SK-N-MC (cell line): ENCODE measurements at places on chromosomes 2 and 18.

- DNase-seq, result no peak
These were observed 132.7 kb upstream of the XPO1 start for GRCh38 chr2:61670591-61671501.

- DNase-seq, result no peak
These were observed 143.5 kb upstream of the ALPP start for GRCh38 chr2:232234922-232235615.

DNA sequence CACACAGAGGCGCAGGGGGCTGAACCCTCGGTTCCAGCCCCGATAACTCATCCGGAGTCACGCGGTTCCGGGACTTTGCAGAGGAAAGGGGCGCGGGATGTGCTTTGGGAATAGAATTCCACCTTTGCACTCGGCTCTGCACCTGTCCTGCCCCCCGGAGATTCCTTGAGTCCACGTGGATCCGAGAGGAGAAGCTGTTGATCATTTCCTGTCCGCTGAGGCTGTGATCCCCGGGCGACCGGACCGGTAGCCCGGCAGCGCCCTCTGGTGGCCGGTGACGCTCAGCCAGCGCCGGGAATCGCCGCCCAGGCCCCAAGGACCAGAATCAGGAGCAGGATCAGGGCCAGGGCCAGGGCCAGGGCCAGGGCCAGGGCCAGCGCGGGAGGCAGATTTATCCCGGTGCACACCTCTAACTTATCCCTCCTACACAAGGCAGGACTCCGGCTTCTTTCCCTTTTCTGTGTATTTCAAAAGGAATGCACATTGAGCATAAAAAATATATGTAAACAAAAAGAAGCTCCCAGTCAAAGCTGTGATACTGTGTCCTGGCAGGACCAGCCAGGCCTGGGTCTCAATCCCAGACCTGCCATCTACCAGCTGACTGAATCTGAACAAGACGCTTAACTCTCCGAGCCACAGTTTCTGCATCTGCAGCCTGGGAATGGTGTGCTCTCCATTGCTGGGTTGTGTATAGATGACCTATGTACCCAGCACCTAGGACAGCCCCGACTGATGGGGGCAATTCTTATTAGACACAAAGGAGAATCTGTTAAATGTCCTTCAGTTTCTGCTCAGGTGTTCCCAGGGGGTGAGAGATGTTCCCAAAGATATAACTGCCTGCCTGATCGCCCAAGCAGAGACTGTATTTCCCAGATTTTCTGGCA lies 8.5 kb upstream of the SPATA3 start:
- no peak for DNase-seq

DNA sequence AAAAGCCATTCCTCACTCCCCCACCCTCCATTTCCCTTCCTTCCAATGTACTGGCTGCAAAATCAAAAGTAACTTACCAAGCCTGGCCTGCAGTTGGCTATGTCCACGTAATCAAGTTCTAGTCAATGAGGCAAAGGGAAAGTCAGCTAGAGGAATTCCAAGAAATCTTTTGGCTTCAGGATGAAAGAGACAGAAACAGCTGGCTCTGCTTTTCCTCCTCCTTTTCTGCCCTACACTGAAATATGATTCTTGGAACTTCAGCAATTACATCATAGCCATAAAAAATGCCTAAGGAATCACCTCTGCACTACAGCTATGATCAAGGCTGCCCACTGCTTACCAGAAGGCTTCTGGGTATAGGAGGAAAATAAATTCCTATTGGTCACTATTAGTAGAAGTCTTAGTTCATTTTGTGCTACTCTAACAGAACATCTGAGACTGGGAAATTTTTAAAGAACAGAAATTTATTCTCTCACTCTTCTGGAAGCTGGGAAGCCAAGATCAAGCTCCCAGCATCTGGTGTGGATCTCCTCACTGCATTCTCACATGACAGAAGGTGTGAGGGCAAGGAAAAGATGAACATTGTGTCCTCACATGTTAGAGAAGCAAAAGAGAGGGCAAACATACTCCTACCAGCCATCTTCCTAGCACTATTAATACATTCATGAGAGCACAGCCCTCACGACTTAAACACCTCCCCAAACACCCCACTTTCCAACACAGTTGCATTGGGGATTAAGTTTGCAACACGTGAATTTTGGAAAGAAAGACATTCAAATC lies 219.9 kb downstream of the TMX3 start:
- DNase-seq, result no peak

DNA sequence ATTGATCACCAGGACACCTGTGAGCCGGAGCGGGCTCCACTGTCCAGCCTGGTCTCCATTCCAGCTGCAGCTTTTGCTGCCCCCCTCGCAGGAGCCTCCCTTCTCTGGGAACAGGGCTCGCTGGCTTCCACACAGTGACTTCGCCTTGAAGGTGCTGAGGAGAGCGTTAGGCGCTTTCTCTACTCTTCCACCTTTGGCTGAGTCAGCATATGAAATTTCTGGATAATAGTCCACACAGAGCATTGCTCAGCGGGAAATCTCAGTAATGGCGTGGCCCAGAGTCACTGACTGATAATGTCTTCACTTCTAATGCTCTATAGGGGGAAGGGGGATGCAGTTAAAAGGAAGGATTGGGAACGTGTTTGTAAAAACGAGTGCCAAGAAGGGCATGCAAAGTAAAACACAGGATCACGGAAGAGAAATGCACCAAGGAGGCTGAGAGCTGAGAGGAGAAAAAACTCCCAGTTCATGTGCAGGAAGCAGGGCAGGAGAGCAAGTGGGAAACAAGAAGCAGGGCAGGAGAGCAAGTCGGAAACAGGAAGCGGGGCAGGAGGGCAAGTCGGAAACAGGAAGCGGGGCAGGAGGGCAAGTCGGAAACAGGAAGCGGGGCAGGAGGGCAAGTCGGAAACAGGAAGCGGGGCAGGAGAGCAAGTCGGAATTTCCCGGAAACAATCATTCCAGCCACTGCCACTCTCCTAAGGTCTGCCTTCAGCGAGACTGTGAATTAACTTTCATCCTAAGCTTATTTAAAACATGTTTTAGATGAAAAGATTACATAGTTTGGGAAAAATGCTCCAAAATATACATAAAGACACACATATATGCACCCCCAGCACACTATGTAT lies 77.7 kb downstream of the MYT1L start:
- DNase-seq, result no peak

GRCh38 chr2:143088388-143088787 lies 40.8 kb upstream of the ARHGAP15 start:
- no peak for DNase-seq

- DNase-seq, result no peak
These were observed 155.4 kb upstream of the FSIP2 start for GRCh38 chr2:185583058-185583816.

- no peak for DNase-seq
These were observed 112.8 kb downstream of the PHLPP1 start for GRCh38 chr18:62828091-62828640.

GRCh38 chr2:202818321-202818720 lies 53.2 kb downstream of the ICA1L start:
- no peak for DNase-seq

GRCh38 chr2:138516030-138516704 lies 14.6 kb downstream of the SPOPL start:
- no peak for DNase-seq

GRCh38 chr2:178910005-178910404 lies 102.8 kb upstream of the TTN start:
- no peak for DNase-seq

DNA sequence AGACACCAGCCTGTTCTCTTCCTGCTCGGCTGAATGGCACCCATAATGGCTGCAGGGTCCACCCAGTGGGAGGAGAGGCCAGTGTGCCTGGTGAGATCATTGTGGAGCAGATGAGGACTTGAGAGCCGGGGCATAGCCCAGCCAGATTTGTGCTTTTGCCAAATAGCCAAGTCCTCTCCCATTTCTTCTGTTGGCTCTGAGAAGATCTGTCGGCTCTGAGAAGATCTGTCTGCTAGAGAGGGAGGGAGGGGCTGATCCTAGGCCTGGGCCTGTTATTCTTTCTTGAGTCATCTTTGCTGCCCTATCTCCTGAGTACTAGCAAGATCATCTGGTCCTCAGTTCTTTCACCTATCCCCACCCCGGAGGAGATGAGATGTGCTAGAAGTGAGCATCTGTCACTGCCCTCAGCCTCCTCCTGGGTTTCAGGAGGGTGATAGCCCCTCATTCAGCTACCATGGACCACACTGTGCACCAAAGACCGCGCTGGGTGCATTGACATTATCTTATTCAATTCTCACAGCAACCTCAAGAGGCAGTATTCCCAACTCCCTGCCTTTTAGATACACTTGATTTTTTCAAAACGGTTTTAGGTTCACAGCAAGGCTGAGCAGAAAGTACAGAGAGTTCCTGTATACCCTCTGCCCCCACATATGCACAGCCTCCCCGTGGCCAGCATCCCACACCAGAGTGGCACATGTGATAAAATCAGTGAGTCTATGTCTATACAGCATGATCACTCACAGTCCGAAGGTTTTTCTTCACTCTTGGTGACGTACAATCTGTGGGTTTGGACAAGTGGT lies 98.6 kb downstream of the CAPN13 start:
- no peak for DNase-seq

DNA sequence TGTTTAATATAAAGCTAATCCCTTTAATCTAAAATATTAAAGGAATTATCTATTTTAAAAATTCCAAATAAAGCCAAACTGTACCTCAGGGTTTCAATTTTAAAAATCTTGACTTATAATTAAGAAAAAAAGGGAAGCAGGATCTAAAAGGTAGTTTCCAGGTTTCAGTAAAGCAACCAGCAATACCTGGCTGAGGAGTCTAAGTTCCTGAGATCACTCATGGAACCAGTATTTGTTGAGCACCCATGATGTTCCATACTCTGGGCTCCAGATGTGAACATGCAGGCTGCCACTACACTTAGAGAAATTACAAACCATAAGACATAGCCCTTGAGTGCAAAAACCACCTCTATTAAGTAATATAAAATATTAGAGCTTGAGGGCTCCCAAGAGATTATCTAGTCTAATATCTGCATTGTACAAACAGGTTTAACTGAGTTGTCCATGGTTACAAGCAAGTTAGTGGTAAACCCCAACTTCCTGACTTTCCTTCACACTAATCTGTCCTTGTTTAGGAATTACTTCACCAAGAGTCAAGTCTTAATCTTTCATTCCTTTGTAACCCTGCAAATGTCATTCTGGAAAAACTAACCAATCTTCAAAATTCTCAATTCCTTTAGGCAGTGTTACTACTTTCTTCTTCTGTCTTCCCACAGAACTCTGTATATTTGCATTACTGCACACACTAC lies 49.2 kb downstream of the CLASP1 start:
- DNase-seq, result no peak

DNA sequence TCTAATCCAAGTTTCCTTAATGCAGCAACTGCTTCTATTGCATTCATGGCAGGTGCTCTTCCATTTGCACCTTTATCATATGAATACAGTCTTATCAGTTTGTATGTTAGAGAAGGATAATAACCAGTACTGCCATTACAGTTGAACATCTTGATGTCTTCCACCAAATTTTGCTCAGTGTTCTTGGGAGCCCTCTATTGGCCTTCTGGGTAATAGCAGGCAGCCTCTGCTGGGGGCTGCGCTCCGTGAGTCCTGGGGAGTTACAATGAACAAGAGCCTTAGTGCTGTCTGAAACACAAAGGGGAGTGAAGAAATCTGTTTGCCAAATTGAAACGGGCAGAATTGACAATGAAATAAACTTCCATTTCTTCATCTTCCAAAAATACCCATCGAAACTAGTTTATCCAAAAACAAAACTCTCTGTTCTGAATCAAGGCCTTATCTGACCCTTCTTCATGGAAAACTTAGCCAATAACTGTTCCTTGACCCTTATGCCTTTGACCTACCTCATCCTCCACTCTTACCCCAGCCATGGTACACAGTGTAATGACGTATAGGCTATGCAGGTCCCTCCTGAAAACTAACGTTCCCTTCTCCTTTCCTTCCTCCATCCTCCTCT lies 79.9 kb downstream of the ALK start:
- peak; percentile 26 for DNase-seq

GRCh38 chr2:165725421-165725820 lies 68.6 kb downstream of the GALNT3 start:
- no peak for DNase-seq

DNA sequence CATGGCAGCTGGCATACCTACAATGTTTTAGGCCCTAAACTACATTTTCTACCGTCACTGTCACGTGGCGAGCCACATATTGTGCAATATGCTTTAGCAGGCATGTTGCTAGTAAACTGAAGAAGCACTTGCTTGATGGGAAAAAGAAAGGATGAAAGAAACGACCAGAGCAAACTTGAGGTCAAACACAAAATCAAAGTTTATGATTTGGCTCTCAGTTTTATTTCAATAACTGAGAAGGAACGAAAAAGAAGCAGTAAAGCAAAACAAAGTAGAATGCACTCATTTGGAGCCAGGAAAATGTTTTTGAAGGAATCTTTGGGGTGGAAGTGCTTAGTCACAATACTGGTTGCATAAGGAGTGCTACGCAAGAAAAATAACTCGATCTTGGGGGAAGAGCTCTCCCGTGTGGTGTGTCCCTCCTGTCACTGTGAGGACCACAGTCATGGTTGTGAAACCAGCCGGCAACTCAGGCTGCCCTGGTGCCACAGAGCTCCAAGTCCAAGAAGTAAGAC lies 349.8 kb downstream of the RBM43 start:
- DNase-seq, result no peak

DNA sequence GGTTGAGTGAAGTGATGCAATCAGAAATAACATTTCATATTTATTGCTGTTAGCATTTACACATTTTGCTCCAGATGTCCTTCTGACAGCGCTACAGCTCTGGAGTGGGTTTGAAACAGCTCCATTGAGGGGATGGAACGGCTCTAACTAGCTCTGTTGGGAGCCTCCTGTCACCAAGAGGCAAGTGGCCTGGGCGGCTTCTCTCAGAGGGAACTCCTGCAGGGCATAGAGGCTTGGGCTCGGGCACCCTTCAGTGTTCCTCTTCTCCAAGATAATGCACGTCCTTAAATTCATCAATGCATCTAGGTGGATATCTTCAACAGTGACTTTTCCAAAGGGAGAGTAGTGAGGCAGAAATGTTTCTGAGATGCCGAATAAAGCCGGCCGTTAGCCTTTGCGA lies 122.5 kb downstream of the CNTNAP5 start:
- DNase-seq, result no peak

- DNase-seq, result no peak
These were observed 24.6 kb downstream of the INSIG2 start for GRCh38 chr2:118112771-118113334.

- no peak for DNase-seq
These were observed 90.1 kb downstream of the LBH start for GRCh38 chr2:30321466-30321865.

DNA sequence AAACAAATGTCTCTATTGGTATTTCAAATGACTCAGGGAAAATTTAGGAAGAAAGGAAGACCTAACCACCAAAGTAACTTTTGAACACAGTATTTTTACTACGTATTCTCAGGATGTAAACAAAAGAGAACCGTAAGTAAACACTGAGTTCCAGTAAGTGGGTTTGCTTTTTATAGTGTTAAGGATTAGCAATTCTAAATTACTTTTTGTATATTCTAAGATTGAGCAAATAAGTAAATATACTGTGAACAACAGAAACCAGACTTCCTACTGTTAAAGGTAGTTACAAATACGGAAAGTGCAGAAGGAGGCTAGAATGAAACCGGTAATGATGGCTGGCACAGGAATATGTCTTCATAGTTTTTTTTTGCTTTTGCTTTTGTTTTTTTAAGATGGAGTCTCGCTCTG lies 31.5 kb downstream of the SESTD1 start:
- no peak for DNase-seq

- DNase-seq, result no peak
These were observed 12.2 kb downstream of the SH3BP4 start for GRCh38 chr2:234963773-234964615.
